ENCODE measurements at places on chromosomes 2 and 18.

DNA sequence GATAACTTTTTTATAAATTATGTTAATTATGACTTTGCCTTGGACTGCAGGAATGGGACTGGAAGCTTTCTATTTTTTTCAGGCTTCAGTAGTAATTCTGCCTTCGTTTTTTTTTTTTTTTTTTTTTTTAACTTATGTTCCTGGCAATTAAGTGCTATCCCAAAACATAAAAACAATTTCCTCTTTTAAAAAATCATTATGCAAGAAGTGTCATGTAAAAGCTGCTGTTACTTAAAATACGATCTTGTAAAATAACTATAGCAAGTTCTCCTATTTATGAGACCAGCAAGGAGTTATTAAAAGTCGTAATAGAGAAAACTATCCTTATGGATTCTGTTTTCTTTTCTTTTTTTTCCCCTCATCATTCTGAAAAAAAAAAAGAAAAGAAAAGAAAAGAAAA lies 301.6 kb upstream of the FBXO11 start:
- no peak for DNase-seq

DNA sequence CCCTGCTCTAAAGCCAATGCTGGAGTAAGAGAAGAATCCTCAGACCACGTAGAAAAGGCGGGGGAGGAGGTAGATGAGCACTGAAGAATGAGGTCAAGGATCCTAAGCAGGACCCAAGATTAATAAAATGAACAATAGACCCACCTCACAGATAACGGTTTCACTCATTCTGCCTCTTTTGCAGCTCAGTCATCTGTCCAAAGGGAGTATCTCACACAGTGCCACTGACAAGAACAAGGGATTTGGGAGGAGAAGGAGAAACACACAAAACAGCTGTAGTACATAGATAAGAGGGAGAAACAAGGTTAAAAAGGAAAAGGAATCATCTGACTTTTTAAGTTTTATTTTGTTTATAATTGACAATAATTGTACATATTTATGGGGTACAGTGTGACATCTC lies 30.9 kb upstream of the SULT1C4 start:
- DNase-seq = no peak

DNA sequence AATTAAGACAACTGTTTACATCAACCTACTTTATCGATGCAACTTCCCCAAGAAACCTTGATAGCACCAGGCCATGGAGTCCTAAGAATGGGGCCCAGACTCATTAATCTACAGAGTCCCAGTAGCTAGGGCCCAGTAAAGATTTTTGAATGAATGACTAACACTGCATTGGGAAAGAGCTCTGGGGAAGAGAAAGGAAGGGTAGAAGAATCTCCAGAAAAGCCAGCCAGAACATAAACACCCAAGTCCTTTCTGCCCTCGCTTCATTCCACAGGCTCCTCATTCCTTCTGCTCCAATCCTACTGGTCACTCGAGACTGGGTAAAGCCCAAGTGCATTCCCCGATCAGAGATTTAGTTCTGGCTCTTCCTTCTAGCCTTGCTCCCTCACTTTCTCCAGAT lies 44.3 kb downstream of the CYRIA start:
- no peak for DNase-seq

- DNase-seq = peak; percentile 12
Measured at GRCh38 chr2:136117391-136117841, 533 bp downstream of the CXCR4 start.

- no peak for DNase-seq
Measured at GRCh38 chr2:72133721-72134407, 13.8 kb downstream of the CYP26B1 start.

DNA sequence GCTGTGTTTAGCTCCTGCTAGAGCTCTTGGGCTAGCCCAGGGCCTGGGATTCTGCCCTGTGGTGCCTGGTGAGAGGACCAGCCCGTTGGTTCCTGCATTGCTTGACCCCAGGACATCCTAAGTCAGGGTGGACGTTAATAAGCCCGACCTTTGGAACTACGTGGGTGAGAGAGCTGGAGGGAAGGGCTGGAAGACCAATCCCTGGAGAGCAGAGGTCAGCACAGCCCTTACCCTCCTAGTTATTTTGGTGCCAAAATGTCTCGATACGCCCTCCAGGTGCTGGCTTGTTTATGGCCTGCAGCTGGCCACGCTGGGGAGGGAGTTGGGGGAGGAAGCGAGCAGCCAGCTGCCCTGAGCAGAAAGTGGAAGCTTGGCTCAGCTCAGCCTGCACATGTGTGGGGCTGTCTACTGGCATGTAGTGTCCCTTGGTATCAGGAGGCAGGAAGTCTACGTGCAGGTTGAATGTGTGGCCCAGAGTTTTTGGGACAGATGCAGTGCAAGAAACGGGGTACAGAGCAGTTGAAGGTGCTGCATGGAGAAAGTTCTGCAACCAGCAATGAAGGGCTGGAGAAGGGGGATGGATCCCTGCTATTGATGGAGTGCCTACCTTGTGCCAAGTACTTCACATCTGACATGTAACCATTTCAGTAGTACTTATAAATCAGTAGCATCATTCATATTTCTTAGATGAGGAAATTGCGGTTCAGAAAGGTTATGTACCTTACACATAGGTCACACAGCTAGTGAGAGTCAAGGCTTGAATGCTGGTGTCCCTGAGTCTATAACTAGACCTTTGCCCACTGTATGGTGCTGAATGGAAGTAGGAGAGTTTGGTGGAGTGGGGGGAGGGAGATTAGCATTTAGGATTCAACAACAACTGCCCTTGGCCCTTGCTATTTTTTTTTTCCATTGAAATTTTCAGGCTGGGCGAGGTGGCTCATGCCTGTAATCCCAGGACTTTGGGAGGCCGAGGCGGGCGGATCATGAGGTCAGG lies 5.0 kb upstream of the DGKD start:
- DNase-seq = no peak

- DNase-seq = peak; percentile 42
Measured at GRCh38 chr2:182666674-182667314, 49.3 kb upstream of the DNAJC10 start.

- peak; percentile 16 for DNase-seq
Measured at GRCh38 chr2:234564699-234565098, 67.8 kb upstream of the ARL4C start.

- no peak for DNase-seq
Measured at GRCh38 chr2:106334802-106335201, 133.4 kb downstream of the RGPD3 start.

DNA sequence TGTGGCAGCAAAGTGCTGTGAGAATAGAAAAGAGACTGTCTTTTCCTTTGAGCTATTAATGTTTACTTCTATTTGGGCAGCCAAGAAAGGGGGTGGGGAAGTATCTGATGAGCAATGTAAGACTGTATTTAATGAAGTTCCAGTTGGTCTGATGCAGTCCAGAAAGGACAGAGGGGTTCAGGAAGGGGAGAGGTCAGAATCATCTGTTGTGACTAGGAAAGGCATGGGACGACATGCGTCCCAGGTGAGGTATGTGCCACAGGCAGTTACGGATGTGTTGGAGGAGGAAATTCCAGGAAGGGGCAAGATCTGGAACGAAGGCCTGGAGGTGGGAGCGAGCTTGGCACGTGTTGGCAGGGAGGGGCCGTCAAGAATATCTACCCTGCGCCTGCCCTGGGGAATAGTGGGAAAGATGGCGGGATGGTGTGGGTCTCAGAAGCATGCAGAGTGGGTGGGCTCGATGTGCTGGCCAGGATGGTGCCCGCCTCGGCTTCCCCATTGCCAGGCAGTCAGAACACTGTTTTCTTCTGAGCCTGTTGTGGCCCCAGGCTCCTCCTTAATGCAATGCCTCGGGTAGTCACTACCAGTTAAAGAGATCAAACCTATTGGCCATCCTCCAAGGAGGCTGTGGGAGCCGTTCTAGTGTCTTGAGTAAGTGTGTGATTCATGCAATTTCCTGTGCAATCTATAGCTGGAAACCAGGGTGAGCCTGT lies 57.8 kb upstream of the TXNDC2 start:
- peak; percentile 99 for DNase-seq

DNA sequence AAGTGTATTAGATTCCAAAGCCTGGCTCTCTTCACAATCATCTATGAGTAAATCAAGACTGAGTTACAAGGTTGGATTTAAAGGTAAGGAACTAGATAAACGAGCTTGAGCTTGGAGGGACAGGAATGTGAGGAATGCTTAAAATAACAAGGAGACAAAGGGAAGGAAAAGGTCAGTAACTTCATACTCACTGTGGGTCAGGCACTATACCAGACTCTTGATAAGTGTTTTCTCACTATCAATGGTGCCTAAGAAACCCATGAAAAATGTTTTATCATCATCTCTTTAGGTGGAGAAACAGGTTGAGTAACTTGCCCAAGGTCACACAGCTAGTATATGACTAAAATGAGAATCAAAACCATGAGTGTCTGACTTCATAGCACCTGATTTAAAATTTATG lies 212.1 kb downstream of the CDH2 start:
- peak; percentile 70 for DNase-seq

DNA sequence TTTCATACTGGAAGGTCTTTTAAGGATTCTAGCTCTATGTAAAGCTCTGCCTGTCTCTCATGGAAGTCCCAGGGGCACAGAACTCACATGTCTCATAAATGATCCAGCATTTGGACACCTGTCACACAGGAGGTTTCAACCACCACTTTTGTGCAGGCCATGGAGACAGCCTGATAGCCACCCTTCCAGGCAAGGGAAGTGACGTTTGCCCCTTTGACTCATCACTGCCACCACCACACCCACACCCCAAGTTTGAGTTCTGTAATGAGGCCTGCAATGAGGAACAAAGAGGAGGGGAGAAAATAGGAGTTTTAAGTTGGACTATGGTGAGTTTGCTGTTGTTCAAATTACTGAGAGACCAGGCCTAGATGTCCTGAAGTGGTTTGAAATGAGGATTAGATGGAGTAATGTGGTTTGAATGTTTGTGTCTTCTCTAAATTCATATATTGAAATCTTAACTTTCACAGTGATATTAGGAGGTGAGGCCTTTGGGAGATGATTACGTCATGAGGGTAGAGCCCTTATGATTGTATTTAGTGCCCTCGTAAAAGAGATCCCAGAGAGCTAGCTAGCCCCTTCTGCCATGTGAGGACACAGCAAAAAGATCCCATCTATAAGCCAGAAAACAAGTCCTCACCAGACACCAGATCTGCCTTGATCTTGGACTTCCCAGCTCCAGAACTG lies 175.3 kb upstream of the EPHA4 start:
- DNase-seq = no peak

DNA sequence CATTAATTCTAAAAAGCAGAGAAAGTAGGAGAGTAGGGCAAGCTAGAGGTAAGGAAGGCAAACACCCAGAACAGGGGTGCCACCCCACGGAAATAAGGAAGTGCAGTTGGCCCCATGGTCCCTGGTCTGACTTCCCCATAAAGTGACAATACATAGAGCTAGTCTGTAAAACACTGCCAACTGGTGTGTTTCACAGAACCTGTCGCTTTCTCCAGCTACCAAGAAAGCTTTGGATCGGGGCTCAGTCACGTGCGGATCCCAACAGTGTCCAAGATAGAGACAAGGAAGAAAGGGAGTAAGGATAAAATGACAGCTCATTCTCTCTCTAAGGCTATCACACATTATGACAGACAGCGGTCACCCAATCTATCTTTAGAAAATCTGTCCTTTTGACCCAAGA lies 36.4 kb downstream of the TBC1D8 start:
- no peak for DNase-seq

DNA sequence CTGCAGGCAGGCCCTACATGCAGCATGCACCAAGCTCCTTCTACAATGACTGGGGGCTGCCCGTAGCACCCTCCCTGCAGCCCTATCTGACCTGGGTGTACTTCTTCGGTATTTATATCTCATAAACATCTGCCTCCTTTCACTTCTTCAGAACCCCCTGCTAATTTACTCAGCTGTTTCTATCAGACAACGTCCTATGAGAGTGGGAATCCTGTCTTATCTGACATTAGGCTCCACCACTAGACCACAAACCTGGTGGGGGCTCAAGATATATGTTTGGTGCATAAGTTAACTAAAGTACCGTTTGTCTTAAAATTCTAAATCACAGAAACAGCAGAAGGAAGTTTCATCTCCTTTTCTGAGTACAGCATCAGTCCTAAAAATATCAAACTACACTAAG lies 10.6 kb downstream of the HSBP1L1 start:
- no peak for DNase-seq

Data from PC-3 (cell line).